ENCODE measurements at places on chromosomes 5 and 9. TPM values are rescaled to one million over a fixed set of nuclear protein-coding genes. Genes with fewer than 3 reads are reported as not detected.

The GARIN3 gene
- total RNA-seq, result not detected

DNA sequence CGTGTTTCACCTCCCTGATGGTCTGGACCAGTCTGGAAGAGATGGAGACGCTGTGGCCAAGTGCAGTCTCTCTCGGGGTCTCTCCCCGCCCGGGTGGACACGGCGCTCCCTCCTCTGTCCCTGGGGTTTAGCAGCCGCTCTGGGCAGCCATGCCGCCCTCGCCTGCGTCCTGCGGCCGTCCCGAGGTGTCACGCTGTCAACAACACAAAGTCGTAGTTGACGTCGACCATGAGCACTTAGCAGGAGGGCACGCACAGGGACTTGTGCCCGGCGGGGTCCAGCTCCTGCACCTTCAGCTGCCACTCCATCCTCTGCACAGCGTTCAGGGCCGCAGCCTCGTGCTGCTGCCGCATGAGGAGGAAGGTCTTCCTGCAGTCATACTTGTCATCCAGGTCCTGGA is 368.9 kb downstream of the CDH9 start:
- no peak for DNase-seq

DNA sequence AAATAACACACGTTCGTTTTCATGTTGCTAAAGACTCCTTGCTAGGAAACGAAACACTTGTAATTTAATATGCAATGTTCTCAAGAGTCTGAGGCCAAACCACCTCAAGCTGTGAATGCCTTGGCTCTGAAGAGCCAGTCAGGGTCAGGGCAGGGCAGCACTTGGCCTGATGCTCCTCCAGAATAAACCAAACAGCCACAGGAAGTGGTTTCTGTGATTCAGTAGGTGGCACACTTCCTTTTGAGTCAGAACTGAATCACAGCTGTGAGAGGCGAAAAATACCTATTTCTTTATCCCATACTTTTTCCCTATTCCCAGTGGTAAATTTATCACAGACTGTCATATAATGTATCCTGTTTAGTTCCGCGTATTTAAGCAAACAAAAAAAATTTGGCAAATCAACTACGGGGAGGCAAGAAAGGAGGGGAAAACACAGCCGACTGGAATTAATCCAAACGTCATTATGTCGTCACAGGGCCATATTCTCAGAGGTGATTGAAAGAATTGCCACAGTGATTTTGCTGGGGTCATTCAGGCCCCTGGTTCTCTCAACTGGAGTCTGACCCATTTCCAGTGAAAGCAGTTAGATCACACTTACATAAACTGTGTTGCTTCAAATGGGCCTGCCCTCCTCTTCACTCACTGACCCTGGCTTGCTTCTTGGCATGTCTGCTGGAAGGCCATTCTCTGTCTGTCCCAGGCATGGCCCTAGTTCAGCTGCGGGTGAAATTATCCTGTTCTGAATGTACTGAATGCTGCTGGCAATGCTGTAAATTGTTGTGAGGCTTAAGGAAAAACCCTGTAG is 71.2 kb downstream of the ARRDC3 start:
- peak; percentile 77 for DNase-seq

DNA sequence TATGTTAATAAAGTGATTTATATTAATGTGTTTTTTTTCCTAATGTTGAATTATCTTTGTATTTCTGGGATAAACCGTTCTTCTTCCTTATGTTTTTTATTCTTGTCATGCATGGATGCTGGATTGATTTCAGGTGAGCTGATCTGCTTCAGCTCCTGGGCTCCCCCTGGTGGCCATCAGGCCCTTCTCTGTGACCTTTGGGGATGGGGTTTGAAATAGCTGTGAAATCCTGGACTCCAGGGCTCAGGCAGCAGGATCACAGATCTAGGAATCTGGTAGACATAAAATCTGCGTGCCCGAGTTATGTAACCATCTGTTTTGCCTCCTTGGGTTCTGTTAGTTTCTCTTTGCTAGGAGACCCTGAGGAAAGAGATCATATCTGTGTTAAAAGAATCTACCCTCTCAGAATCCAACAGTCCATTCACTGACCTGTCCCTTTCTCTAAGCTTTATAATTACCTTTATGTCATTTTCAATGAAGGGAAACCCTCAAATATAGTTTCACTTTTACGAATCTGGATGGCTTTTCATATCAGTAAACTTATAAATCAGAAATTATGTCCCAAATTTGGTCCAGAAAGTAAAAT is 12.2 kb upstream of the OR13J1 start:
- peak; percentile 90 for DNase-seq

DNA sequence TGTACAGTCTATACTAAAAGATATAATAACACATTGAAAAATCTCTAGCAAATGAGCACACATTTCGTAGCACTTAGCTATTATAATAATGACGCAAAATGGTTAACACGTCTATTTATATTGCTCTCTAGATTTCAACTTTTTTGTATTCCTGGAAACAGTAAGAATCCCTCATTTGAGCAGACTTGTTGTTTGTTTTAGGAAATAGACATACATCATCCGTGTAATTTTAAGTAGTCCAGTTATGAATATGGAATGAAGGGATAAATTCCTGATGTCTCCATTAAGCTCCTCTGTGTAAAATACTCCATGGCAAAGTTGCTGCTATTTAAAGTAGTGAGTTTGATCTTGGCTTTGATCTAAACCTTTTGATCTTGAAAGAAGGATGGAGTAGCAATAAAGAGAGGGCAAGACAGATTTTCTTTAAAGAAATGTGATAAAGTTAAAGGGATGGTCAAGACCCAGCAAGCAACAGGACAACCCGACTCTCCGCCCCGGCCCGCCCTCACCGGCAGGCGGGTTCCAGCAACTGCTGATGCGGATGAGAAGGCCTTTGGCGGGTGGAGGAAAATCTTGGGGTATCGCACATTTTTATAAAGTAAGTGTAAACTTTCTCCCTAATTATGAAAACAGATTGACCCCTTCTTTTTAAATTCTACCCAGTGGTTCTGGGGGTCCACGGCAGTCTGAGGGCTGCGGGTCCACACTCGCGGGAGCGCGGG is 277.4 kb downstream of the AOPEP start:
- no peak for DNase-seq

DNA sequence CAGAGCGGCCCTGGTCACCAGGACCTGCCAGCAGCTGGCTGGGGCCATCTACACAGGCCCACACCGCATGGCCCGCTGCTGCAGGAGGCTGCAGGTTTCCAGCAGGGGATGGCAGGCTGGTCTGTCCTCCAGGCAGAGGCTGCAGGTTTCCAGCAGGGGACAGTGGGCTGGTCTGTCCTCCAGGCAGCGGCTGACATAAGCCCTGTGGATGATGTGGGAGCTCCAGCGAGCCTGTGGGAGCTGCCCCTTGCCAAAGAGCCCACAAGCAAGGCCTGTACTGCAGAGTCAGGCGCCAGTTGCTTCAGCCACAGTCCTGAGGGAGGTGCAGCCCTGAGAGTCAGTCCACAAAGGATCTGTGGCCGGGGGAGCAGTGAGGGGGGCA is 18.5 kb downstream of the TPPP start:
- no peak for DNase-seq
